ENCODE measurements at places on chromosomes 2 and 18.

- DNase-seq = no peak
Observed at GRCh38 chr2:119352357-119352756, 14.3 kb downstream of the C2orf76 start.

- DNase-seq = peak; percentile 76
Observed at GRCh38 chr2:230660294-230661060, 52.2 kb upstream of the CAB39 start.

- no peak for DNase-seq
Observed at GRCh38 chr2:28949190-28949589, 31.9 kb upstream of the TOGARAM2 start.

DNA sequence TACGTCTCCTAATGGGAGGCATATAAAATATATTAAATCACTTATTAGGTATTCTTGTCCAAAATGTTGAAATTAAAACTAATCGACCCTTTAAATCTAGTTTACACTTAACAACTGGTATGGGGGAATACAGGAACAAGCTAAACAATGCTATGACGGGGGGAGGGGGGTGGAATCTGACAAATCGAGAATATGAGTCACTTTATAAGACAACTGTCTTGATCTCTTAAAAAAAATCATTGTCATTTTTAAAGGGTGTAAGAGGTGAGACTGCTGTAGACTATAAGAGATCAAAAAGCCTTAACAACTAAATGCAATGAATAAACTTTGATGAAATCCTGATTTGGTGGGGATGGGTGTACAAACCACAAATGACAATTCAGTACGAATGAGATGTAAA is 6.0 kb downstream of the MAP3K2 start:
- DNase-seq = peak; percentile 47

GRCh38 chr2:104741860-104742259 is 112.1 kb upstream of the POU3F3 start:
- no peak for DNase-seq

DNA sequence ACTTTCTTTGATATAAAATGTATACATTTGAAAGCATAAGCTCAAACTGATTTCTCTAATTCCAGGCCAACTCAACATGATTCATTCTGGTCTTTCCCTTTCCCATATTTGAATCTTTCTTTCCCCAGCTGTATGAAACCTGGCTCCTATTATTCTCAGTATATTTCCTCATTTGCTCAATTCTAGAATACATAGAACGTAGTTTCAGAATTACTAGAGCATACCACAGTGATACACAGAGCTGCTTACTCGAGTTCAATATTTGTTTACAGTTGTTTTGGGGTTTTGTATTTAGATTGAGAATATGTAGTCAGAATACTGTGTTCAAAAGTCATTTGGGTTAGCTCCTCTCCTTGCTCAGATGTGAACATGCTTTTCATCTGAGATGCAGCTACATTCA is 43.0 kb downstream of the TNFRSF11A start:
- DNase-seq = no peak

Measured in activated CD4-positive, alpha-beta T cell treated with anti-CD3 and anti-CD28 coated beads for 48 hours (primary cell).